Keratinocyte (primary cell): ENCODE measurements at places on chromosomes 7 and 10. TPM values are rescaled to one million over a fixed set of nuclear protein-coding genes. Genes with fewer than 3 reads are reported as not detected.

DNA sequence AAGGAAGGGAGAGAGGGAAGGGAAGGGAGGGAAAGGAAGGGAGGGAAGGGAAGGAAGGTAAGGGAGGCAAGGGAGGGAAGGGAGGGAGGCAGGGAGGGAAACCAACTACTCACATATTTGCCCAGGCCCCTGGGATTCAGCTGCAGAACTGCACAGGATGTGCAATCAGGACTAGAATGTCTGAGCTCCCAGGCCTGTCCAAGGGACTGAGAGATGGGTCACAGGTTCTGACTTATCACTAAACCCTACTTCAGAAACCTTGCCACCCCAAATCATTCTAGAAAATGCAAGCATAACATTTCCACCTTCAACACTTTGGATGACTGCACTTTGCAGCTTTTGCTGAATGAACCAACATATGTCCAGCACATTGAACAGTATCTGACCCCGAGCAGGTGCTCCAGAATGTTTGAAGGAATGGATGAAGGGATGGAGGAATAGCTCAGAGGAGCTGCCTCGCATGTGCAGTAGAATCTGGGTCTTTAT, 245.3 kb downstream of the KCNMA1 start:
- DNase-seq, result no peak
- no peak overlapping the region for H3K4me3 ChIP-seq
- H3K36me3 ChIP-seq, result no peaks in the 10 kb centered on the region
- H3K27ac ChIP-seq, result peak overlapping the region; percentile 78

GRCh38 chr7:94412762-94413322, 18.1 kb downstream of the COL1A2 start:
- H3K4me3 ChIP-seq, result no peak overlapping the region
- H3K27ac ChIP-seq, result no peak overlapping the region
- H3K4me1 ChIP-seq, result no peaks in the 10 kb centered on the region
- H3K36me3 ChIP-seq, result no peaks in the 10 kb centered on the region
- DNase-seq, result no peak
- H3K27me3 ChIP-seq, result peaks cover 5% of the 10 kb centered on the region

DNA sequence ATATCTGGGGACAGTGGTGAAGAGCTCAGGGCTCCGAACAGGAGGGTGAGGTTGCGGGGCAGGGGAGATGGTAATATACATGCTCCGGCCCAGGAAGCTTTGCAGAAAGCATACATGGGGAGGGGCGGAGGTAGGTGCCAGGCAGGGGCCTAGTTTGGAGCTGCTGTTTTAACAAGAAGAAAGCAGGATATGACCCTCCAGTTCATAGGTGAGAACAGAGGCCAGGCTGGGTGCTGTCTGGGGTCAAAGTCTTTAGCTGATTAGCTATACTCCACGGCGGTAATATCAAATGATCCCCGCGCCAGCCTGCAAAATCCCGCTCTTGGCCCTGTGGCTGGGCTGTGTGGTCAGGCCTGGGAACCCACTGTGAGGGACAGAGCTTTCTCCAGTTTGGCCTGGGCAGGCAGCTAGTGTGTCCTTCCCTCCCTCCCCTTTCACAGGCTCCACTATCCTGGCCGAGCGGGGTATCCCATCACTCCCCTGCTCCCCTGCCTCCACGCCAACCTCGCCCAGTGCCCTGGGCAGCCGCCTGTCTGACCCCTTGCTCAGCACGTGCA, 95.6 kb downstream of the NEURL1 start:
- DNase-seq, result no peak
- no peaks in the 10 kb centered on the region for H3K36me3 ChIP-seq
- no peaks in the 10 kb centered on the region for H3K4me1 ChIP-seq
- H3K27me3 ChIP-seq, result peaks cover 11% of the 10 kb centered on the region
- H3K27ac ChIP-seq, result no peak overlapping the region

DNA sequence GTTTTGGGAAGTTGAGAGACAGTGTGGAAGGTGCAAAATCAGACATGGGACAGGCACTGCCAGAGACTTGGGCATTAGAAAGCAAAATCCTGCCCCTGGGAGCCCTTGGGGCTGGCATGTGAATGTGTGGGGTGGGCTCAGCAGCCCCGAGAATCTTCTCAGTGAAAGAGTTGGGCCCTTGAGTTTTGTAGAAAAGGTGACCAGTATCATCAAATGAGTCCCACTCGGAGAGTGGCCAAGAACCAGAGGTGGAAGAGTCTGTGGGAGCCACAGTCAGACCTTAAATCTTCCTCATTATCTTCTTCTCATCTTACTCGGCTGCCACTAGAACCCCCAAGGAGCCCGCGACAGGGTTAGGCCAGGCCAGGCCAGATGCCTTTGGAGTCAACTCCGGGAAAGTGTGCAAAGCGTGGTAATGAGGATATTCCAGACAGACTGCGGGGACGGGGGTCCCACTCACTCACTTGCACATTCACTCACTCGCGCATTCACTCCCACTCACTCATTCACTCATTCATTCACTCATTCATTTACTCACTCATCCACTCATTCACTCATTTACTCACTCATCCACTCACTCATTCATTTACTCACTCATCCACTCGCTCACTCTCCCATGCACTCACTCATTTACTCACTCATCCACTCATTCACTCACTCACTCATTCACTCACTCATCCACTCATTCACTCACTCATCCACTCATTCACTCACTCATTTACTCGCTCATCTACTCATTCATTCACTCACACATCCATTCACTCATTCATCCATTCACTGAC, 74.9 kb downstream of the CARD11 start:
- no peak for DNase-seq
- H3K4me1 ChIP-seq, result no peaks in the 10 kb centered on the region
- no peaks in the 10 kb centered on the region for H3K27me3 ChIP-seq
- no peak overlapping the region for H3K4me3 ChIP-seq
- H3K27ac ChIP-seq, result no peak overlapping the region

DNA sequence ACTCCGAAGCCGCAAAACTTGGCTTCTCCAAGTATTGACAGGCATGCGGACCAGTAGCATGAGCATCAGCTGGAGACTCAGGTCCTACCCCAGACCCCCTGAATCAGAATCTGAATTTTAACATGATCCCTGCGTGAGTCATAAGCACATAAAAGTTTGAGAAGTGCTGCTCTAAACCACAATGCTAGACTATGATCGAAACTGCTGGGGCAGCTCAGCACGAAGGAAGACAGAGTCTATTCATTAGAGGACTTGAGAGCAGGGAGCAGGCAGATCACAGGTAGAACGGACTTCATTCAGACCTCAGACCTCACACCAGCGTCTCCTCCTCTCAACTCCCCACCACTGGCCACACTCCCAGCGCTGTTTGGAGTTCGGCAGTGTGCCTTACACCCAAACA, 16.9 kb downstream of the CAMK2G start:
- no peaks in the 10 kb centered on the region for H3K27me3 ChIP-seq
- H3K4me3 ChIP-seq, result no peak overlapping the region
- peaks cover 22% of the 10 kb centered on the region for H3K36me3 ChIP-seq
- no peak for DNase-seq
- H3K27ac ChIP-seq, result no peak overlapping the region

DNA sequence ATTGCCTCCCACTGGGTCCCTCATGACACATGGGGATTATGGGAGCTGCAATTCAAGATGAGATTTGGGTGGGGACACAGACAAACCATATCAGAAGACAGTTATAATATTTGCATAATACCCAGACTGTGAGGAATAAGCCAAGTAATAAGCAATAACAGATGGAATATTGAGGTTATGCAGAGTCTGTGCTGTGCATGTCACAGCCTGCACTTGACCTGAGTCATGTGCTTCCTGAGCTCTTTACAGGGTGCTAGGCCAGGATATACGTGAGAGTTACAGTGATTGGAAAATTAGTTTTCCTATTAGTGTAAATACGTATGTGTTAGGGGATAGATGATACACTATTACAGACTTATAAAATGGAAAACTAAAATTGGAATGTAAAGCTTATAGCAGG, 288.7 kb downstream of the SDK1 start:
- peaks cover 5% of the 10 kb centered on the region for H3K4me1 ChIP-seq
- no peak overlapping the region for H3K4me3 ChIP-seq
- H3K27me3 ChIP-seq, result no peaks in the 10 kb centered on the region
- H3K36me3 ChIP-seq, result no peaks in the 10 kb centered on the region

DNA sequence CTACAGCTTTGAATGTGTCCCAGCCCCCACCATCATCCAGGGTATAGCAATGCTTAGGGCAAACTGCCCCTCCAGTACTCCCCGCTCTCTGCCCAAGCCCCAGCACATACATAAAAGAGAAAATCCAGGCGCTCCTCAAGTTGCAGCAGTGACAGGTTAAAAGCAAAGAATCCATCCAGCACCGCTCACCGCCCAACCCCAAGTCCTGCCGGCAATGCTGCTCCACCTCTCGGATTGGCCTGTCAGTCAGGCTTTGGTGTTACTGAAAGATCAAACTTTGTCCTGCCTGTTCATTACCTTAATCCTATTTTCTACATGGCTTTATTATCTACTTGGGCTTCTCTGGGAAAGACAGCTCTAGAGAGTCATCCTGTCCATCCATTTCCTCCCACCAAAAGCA, 31.9 kb downstream of the DPCD start:
- H3K4me3 ChIP-seq, result no peak overlapping the region
- no peak for DNase-seq

The LMOD2 gene
- polyA plus RNA-seq, result not detected in 3 replicates

The CAPZA2 gene
- polyA plus RNA-seq, result 74.4 to 150 TPM (median 80.7 TPM) in 3 replicates

The FOXI2 gene
- polyA plus RNA-seq, result not detected in 3 replicates

The WEE2 gene
- not detected in 3 replicates for polyA plus RNA-seq

The AOAH gene
- 0.43 to 0.54 TPM (median 0.45 TPM) in 3 replicates for polyA plus RNA-seq

The GJD4 gene
- polyA plus RNA-seq, result not detected in 3 replicates
